ENCODE measurements at places on chromosomes 4 and X. TPM values are rescaled to one million over a fixed set of nuclear protein-coding genes. Genes with fewer than 3 reads are reported as not detected.

Gene ARX
- total RNA-seq: 0.58 TPM

Gene DCX
- not detected for total RNA-seq

Gene TRIM60
- not detected for total RNA-seq

Gene HS3ST1
- total RNA-seq: 0.45 TPM

Gene UNC5C
- total RNA-seq: 0.01 TPM

Gene MXRA5
- total RNA-seq: not detected

Gene ATP2B3
- total RNA-seq: 0.05 TPM

All from A549 treated with CORT108297 at 1 μM for 4 hours (cell line).